Midbrain (tissue), 1 donor: ENCODE measurements at places on chromosomes 16 and 17.

- DNase-seq = no peak
Observed at GRCh38 chr17:39057701-39058206, 90.6 kb upstream of the FBXO47 start.

- DNase-seq = peak; percentile 25
Observed at GRCh38 chr17:78131172-78132083, 857 bp downstream of the TMC8 start.

DNA sequence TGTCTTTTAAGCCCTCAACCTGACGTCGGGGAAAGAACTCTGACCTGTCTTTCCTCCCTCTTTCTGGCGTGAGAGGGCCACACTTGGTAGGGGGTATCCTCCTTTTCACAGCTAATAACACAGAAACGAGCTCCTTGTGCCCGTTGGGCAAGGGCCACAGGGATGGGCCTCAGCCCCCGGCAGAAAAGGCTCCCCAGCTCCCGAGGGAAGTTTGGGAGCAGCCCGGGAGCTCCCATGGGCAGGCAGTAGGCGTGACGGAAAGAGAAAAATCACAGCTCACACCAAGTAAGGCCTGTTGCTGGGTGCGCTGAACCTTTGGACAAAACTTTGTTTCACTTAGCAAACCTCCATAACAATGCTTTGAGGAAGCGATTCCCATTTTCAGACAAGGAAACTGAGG is 82.8 kb upstream of the MED9 start:
- no peak for DNase-seq

DNA sequence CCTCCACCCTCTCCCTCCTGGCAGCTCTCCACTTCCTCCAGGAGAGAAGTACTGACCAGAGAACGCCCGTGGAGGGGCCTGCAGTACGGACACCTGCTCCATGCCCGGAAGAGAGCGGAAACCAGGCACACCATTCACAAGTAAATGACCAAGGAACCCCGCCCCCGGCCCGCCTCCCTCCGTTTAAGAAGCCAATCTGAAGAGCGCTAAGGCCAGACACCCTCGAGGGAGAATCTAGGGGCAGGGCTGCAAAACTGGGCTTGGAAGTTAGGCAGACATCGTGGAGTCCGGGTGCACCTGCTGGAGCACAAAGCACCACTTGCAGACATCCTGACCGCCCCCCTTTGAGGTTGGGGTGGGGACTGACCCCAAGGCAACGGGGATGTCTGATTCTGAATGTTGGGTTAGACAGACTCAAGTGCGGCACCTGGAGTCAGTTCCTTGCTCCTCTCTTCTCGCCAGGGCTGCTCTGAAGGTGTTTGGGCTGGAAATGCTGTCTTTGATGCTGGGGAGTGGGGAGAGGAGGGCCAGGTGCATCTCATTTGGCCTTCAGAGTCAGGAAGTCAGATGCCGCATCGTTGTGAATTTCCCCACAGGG is 964 bp upstream of the FAAP100 start:
- DNase-seq = peak; percentile 36

GRCh38 chr17:1203967-1204291 is 24.1 kb upstream of the ABR start:
- no peak for DNase-seq

GRCh38 chr17:35729405-35729833 is 2.0 kb upstream of the RASL10B start:
- DNase-seq = no peak

- peak; percentile 21 for DNase-seq
Observed at GRCh38 chr16:83995754-83996153, 27.7 kb downstream of the NECAB2 start.

DNA sequence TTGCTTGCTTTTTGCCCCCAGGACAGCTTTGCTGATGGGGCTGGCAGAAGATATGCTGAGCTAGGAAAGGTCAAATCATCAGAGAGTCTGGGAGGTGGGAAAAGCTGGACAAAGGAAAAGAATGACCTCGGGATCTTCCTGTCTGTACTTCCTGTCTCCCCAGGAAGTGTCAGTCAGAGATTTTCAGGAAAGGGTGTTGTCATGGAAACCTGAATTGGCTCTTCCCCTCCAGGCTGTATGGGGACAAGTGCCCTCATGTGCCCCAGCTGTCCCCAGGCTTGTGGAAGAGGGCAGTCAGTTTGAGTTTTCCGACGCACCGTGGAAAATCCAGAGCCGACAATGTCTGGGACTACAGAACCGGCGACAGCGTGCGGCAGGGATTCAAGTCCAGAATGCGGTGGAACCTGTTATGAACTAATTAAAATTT is 122.7 kb upstream of the ZFHX3 start:
- DNase-seq = no peak

DNA sequence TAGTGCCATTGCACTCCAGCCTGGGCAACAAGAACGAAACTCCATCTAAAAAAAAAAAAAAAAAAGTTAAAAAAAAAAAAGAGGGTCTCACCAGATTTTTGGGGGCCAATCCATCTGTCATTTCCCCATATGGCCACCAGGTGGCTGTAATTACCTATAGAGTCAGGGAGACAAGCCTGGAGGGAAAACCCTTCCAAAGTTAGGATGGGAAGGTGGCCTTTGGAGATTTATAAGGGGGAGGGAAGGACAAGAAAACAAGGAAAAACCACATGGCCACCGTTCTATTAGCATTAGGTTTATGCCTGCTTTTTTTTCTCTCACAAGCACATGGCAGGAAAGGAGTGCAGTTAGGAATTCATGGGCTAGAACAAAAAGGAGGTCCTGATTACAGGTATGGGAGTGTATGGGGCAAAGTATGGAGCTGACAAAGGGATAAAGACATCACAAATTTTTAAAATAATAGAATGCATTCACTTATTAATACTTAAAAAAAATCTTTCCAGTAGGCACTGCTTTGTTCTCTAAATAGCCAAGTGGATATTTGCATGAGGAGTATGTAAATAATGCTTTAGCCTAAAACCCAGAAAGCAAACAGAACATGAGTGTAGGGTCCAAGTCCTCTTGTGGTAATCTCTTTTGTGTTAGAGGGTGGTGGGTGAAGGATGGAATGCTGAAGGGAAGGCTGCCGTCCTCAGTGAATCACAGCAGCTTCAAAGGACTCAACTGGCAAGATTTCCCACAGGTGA is 5.1 kb downstream of the CYB5D1 start:
- DNase-seq = peak; percentile 56

DNA sequence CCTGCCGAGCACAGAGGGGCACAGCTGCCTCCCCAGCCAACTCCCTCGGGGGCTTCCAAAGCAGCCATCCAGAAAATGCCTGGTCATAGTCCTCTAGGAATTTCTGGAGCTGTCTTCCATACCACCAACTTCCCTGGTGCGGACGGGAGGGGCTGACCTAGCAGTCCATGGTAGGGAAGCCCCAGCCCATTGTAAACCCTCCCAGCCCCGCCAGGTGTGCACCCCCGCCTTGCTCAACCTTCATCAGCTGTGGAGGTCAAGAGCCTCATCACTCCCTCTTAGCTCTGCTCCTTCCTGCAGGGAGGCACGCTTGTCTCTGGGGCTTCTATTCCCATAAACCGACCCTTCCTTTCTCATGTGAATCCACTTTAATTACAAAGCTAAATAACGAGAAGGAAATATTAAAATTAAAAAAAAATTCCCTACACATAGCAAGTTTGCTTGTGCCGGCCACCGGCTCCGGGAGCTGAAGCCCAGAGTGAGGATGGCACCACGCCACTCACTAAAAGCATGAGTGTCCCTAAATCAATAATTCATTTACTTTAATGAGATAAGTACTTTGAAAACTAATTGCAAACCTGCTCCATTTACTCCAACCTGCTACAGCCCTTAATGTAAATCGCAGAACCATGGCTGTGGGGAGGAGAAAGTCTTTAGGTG is 181.4 kb downstream of the ENGASE start:
- no peak for DNase-seq

DNA sequence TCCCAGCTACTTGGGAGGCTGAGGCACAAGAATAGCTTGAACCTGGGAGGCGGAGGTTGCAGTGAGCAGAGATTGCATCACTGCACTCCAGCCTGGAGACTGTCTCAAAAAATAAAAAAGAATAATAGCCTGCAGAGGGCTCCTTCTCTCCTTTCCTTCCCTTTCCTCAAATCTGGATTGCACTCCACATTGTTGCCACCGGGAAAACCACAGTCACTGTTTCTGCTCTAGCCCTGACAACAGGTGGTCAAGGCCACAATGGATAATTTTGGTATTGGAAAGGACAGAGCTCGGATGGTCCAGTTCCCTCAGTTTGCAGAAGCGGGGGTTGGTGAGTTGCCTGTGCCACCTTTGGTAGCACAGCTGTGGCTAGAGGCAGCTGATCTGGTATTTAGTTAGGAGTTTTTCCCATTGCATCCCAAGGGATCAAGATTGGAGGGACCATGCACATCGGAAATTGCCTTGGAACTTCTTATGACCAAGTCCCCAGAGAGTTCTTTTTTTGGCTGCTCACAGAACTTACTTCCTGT is 44.7 kb upstream of the PRSS54 start:
- no peak for DNase-seq

DNA sequence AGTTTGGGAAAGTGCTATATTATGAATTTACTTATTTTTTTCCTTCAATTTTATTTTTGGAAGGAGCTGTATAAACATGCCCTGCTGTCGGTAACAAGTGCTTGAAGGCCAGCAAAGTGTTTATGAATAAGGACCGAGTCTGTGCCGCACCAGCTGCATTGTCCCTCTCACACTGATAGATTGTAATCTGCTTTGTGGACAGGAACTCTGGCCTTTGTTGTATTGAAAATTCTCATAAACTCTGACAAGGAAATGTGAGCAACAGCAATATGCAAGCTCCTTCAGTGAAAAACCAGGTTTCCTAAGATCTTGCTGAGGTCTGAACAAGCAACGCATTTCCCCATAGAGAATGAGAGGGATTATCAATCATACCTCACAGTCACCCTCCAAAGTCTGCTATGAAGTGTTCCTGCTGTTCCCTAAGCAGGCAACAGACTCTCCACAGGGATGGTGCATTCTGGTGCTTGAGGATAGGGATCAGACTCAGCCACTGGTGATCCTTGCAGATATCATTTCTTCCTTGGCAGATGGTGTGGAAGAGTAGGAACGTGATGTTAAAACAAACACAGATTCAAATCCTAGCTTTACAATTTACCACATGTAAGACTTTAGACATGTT is 109.6 kb downstream of the KCNJ2 start:
- peak; percentile 13 for DNase-seq

- DNase-seq = no peak
Observed at GRCh38 chr17:4195306-4195705, 52.3 kb downstream of the CYB5D2 start.

GRCh38 chr16:29254676-29255495 is 151.6 kb downstream of the NPIPB11 start:
- DNase-seq = no peak

- DNase-seq = no peak
Observed at GRCh38 chr16:72246423-72246822, 74.5 kb upstream of the PMFBP1 start.

- DNase-seq = no peak
Observed at GRCh38 chr17:42774066-42774745, 957 bp downstream of the VPS25 start.

- no peak for DNase-seq
Observed at GRCh38 chr17:77058016-77058415, 82.8 kb upstream of the SEC14L1 start.

- DNase-seq = no peak
Observed at GRCh38 chr17:41251261-41251660, 1.8 kb downstream of the KRTAP9-4 start.

DNA sequence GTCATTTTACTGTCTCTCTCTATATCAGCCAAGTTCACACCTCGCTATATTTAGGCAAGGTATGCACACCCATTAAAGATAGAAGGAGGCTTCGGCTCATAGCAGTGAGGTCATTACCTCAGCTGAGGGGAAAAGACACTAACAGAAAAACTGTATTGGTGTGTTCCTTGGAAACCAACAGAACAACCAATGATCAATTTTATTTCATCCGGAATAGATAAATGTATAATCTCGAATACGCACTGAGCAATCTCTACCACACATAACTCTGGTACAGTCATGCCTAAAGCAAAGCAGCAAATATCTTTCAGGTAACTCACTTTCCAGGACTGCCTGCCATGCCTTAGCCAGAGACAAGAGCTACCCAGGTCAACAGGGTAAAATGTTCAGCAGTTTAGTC is 109.9 kb upstream of the CORO6 start:
- no peak for DNase-seq

GRCh38 chr16:411576-412265 is 10.0 kb downstream of the DECR2 start:
- no peak for DNase-seq

GRCh38 chr17:41528959-41529353 is 848 bp upstream of the KRT19 start:
- no peak for DNase-seq

DNA sequence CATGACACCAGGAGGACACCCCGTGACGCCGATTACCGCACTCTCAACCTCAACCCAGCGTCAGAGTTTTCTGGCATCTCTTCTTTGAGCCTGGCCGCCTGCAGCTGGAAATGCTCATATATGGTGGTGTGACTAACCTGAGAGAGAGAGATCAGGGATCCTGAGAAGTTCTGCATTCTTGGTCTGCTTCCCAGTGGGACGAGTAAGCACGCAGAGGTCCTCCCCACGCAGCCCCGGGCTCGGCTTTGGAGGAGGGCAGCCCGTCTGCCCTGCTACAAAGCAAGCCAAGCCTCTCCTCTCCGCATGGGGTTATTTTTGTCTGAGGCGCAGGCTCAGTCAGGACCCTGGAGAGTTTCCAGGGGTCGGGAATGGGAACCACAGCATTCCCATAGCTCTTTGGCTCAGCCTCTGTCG is 16.5 kb downstream of the CRISPLD2 start:
- no peak for DNase-seq
